Activated naive CD4-positive, alpha-beta T cell treated with anti-CD3 and anti-CD28 coated beads for 36 hours (primary cell): ENCODE measurements at places on chromosomes 7 and 10. TPM values are rescaled to one million over a fixed set of nuclear protein-coding genes. Genes with fewer than 3 reads are reported as not detected.

STEAP1B gene
- not detected for total RNA-seq

HOXA3 gene
- not detected for total RNA-seq

UPK3B gene
- total RNA-seq: not detected

OPN4 gene
- total RNA-seq: not detected

PDZD7 gene
- 0.37 TPM for total RNA-seq

LRRC17 gene
- total RNA-seq: not detected

MIOS gene
- total RNA-seq: 43.0 TPM

NODAL gene
- total RNA-seq: not detected

CHAT gene
- not detected for total RNA-seq

TLL2 gene
- not detected for total RNA-seq

FOXL3 gene
- total RNA-seq: not detected

NANOS1 gene
- 0.52 TPM for total RNA-seq

SMC3 gene
- 85.0 TPM for total RNA-seq

C10orf67 gene
- 2.0 TPM for total RNA-seq

OR6B1 gene
- not detected for total RNA-seq

HTR7 gene
- total RNA-seq: 0.10 TPM

CCL26 gene
- total RNA-seq: not detected

TMEM26 gene
- not detected for total RNA-seq

ODAD2 gene
- total RNA-seq: 0.55 TPM

HPS6 gene
- 8.7 TPM for total RNA-seq

ANK3 gene
- 11.2 TPM for total RNA-seq

AKR1D1 gene
- not detected for total RNA-seq

AGAP4 gene
- 9.4 TPM for total RNA-seq

NAPEPLD gene
- total RNA-seq: 6.3 TPM

VAX1 gene
- total RNA-seq: not detected

SLC26A5 gene
- not detected for total RNA-seq

CLRN3 gene
- total RNA-seq: not detected

SPAM1 gene
- total RNA-seq: not detected

PRSS1 gene
- total RNA-seq: not detected

AGAP3 gene
- 17.7 TPM for total RNA-seq

C7orf57 gene
- total RNA-seq: 0.29 TPM

MOGAT3 gene
- not detected for total RNA-seq

NACAD gene
- total RNA-seq: 0.05 TPM

CREM gene
- 107 TPM for total RNA-seq

SFR1 gene
- 18.5 TPM for total RNA-seq
